ENCODE measurements at places on chromosomes 13 and 19.

- DNase-seq = no peak
Observed at GRCh38 chr13:76798037-76798436, 88.2 kb downstream of the KCTD12 start.

GRCh38 chr19:28847468-28847867 is 365.5 kb downstream of the UQCRFS1 start:
- DNase-seq = peak; percentile 18

GRCh38 chr13:114099918-114100445 is 32.4 kb downstream of the RASA3 start:
- no peak for DNase-seq

GRCh38 chr13:99959540-99960230 is 11.9 kb downstream of the ZIC5 start:
- DNase-seq = no peak

DNA sequence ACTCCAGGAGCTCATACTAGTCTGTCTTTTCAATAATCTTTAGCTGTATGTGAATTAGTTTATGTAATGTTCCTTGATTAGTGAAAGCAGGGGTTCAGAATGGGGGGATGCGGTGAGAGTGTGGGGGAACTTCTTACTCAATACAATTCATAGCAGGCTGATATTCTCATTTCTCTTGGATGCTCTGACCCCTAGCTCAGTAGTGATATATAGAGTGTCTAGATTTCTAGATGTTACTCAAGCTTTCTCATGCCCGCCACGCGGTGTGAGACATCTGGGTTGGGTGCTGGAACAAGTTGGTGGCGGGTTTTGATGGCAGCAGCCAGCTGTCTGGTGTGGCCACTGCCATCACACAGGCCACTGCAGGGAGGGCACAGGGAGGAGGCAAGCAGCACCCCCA is 39.3 kb upstream of the FLT1 start:
- DNase-seq = no peak

GRCh38 chr19:48768994-48769713 is 13.8 kb downstream of the FGF21 start:
- no peak for DNase-seq

- DNase-seq = no peak
Observed at GRCh38 chr13:60327511-60327910, 69.5 kb upstream of the TDRD3 start.

DNA sequence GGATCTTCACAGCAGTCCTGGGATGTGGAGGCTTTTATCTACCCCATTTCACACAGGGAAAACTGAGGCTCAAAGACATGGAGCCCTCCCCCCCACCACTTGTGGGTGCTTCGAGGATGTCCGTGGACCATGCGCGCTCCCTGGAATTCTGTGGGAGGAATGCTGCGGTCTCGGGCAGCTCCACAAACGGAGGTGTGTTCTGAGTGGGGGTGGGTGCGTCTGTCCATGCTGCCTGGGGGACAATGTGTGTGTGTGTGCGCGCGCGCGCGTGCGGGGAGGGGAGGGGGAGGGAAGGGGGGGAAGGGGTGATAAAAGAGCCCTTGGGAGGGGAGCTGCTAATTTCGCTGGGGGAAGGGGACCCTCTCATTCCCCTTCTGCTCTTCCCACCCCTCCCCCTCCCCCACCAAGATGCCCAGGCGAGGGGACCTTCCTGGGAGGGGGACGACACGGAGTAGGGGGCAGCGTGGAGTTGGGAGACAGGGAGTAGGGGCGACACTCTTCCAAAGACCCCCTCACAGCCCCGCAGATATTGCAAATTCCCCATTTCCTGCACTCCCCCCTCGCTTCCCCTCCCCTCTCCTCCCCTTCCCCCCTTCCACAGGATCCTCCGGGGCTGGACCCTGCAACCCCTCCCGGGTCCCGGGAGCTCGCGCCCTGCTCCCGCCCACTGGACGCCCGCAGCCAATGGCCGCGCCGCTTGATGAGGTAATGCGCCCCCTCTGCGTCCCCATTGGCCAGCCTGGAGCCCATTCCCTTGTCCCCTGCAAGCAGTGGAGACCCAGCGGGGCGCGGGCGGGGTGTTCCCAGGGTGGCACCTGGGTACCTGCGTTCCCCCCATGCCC is 18.9 kb upstream of the ZNRF4 start:
- DNase-seq = peak; percentile 98

GRCh38 chr19:58083021-58083420 is 15.0 kb downstream of the ZSCAN18 start:
- DNase-seq = no peak

DNA sequence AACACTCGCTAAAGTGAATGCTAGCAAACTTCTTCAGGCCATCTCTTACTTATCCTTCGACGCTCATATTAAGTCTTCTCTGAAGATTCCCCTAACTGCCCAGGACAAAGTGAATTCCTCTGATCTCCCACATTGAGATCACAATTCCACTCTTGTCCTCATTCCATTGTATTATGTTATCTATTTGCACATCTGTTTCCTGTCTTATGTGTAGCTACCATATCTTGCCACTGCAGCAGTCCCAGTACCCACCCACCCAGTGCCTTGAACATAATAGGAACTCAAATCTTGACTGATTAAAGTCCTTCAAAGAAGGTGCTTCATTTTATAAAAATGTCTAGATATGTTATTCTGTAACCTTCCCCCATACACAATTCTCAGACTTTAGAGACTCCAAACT is 702.3 kb downstream of the DIAPH3 start:
- no peak for DNase-seq

GRCh38 chr19:17314007-17314593 is 4.7 kb downstream of the DDA1 start:
- DNase-seq = no peak

DNA sequence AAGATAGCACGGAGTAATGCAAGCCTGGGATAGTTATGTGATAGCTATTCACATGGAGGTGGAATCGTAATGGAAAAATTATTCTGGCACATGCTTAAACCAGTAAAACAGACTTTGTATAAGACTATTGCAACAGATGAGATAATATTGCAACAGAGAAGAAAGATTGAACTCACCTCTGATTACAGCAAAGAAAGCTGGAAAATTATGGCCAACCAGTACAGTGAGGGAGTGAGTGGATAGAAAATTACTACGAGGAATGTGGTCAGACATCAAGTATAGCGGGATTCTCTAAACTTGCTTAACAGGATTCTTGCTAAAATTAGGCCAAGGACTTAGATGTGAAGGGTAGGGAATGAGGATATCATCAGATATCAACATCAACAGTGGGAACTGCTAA is 397.6 kb upstream of the KLHL1 start:
- no peak for DNase-seq

DNA sequence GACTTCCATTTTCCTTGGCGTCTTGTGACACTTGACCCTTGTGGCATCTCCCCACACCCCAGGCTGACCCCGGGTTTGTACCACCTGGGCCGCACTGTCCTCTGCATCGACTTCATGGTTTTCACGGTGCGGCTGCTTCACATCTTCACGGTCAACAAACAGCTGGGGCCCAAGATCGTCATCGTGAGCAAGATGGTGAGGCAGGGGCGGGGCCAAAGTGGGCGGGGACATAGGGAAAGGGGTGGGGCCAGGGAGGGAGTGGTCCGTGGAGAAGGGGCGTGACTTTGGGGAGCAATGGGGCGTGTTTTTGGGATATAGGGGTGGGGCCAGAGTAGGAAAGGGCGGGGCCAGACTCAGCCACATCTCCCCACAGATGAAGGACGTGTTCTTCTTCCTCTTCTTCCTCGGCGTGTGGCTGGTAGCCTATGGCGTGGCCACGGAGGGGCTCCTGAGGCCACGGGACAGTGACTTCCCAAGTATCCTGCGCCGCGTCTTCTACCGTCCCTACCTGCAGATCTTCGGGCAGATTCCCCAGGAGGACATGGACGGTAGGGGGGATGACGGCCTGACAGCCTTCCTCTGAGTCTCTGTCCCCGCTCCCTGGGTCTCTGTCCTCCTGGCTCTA is 42.8 kb downstream of the TRPM4 start:
- DNase-seq = peak; percentile 52

DNA sequence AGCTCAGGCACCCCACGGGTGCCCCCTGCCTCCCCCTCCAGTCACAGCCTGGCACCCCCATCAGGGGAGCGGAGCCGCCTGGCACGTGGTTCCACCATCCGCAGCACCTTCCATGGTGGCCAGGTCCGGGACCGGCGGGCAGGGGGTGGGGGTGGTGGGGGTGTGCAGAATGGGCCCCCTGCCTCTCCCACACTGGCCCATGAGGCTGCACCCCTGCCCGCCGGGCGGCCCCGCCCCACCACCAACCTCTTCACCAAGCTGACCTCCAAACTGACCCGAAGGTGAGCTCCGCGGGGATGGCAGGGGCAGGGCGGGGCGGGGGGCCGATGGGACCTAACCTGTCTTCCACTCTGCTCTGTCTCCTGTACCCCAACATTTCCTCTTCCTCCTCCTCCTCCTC is 25.0 kb downstream of the CKM start:
- DNase-seq = no peak

GRCh38 chr13:112972867-112973576 is 4.0 kb downstream of the MCF2L start:
- DNase-seq = no peak

DNA sequence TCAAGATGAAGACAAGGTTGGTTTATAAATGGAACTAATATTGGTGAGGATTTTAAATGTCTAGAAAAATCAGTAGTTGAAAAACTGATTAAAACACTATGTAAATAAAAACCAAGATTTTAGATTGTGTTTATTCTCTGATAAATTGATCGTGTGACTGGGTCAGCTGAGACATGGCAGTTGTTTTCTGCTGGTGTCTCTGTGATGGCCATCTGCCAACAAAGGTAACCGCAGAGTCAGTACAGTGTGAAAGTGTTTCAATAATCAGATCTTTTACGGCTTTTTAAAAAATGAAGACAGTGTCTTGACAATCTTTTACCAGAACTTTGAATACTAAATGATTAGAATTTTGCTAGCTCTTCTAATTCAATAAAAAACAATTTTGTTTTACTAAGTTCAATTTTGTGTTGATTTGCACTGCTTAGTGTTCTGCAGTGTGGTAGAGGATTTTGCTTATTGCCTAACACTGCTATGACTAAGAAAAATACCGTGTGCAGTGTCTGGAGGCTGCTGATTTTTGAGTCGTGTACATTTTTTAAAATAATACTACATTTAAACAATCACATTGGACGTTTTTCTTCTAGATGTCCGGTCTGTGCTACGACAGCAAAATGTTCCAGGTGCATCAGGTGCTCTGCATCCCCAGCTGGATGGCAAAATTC is 32.7 kb upstream of the GPR183 start:
- peak; percentile 44 for DNase-seq

- no peak for DNase-seq
Observed at GRCh38 chr13:113472355-113473025, 18.0 kb downstream of the DCUN1D2 start.

DNA sequence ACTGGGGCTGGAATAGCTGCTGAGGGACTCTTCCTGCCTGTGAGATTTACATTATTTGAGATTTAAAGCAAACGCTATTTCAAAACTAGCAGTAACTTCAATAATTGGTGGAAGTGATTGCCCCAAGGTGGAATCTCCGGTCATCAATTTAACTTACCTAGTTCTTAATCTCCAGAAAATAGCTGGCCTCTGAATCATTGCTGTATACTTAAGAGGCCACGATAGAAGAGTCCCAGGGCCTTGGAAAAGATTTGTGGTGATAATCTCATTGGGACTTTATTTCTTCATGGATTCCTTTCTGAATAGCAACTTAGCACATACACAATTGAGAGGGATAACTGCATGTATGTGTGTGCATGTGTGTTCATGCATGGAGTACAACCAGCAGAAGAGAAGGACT is 120.2 kb downstream of the DNAJC15 start:
- DNase-seq = no peak

GRCh38 chr13:114102521-114103288 is 29.7 kb downstream of the RASA3 start:
- no peak for DNase-seq

DNA sequence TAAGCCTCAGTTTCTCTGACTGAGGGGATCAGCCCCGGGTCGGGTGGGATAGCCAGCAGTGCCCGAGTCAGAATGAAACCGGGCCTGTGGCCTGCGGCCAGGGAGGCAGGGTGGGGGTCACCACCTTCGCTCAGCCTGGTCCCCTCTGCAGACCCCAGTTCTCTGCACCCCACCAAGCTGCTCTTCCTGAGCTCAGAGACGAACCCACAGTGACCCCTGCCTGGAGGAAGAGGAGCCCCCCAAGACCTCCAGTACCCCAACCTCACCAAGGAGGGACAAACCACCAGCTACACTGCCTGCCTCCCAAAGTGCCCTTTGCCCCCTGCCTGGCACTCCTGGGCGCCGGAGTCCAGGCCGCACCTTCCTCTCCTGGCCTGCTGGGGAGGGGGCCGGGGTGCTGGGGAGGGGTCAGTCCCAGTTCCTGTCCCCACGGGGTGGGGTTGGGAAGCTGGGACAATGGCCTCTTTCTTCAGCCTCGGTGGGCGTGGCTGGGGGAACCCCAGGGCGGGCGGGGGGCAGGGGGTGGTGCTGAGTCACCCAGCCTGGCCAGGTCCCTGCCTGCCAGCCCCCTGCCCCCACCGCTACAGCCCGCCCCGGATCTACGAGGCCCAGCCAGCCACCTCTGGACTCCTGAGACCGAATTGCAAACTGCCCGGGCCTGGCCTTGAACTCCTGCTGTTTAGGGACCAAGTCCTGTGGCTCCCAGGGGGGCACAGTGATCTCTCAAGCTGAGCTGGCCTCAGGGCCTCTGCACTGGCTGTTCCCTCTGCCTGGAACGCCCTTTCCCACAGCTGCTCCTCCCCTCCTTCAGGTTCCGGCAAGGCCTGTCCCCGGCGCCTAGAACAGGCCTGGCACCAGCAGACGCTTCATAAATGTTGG is 14.3 kb downstream of the ZBTB7A start:
- peak; percentile 55 for DNase-seq

GRCh38 chr19:51712461-51713081 is 11.2 kb downstream of the HAS1 start:
- no peak for DNase-seq

- peak; percentile 53 for DNase-seq
Observed at GRCh38 chr13:41561170-41561569, 103.8 kb downstream of the RGCC start.

GRCh38 chr13:40275155-40275554 is 391.3 kb downstream of the FOXO1 start:
- no peak for DNase-seq

DNA sequence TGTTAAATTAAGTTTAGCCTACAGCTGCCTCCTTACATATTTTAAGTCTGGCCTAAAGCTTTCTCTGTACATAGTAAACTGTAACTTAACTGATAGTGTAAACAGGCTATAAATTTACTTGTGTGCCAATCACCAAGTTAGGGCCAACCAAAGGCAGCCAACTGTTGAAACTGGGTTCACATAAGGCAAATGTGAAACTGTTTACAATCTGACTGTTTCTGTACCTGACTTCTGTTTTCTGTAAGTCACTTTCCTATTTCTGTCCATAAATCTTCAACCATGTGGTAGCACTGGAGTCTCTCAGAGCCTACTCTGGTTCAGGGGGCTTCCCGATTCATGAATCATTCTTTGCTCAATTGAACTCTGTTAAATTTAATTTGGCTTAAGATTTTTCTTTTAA is 103.1 kb downstream of the RAP2A start:
- DNase-seq = no peak

- no peak for DNase-seq
Observed at GRCh38 chr13:94020426-94020825, 459.1 kb downstream of the DCT start.

DNA sequence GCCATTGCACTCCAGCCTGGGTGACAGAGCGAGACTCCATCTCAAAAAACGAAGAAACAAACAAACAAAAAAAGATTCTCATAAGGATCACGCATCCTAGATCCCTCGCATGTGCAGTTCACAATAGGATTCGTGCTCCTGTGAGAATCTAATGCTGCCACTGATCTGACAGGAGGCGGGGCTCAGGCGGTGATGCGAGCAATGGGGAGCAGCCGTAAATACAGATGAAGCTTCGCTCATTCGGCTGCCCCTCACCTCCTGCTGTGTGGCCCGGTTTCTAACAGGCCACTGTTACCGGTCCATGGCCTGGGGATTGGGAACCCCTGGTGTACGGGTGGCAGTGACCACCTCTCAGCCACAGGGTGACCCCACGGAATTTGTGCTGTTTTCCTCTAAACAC is 98.2 kb upstream of the MRI1 start:
- no peak for DNase-seq
